ENCODE measurements at places on chromosomes 6 and 20. TPM values are rescaled to one million over a fixed set of nuclear protein-coding genes. Genes with fewer than 3 reads are reported as not detected.

Gene TRDN
- not detected for total RNA-seq

Gene ESR1
- not detected for total RNA-seq

Gene SSTR4
- 0.86 TPM for total RNA-seq

Gene HRH3
- total RNA-seq = not detected

Gene MAVS
- total RNA-seq = 18.4 TPM

Gene C20orf141
- 0.49 TPM for total RNA-seq

Gene GABRR1
- not detected for total RNA-seq

Gene MYMX
- total RNA-seq = not detected

Gene MEI4
- total RNA-seq = not detected

Gene SLC13A3
- 0.02 TPM for total RNA-seq

Gene CLPSL2
- total RNA-seq = 0.53 TPM

Gene FAM162B
- not detected for total RNA-seq

Gene CNR1
- 2.4 TPM for total RNA-seq

Gene IL17A
- not detected for total RNA-seq

Gene NRN1
- 0.74 TPM for total RNA-seq

Gene PNLDC1
- total RNA-seq = 0.05 TPM

Gene QKI
- 69.3 TPM for total RNA-seq

Gene CDK19
- 5.6 TPM for total RNA-seq

Gene LST1
- total RNA-seq = 0.17 TPM

Gene DYNLT2
- total RNA-seq = 0.49 TPM

Gene HMGCLL1
- 0.06 TPM for total RNA-seq

Gene SLC17A4
- total RNA-seq = not detected

Gene STMND1
- not detected for total RNA-seq

Gene TMC2
- total RNA-seq = not detected

Gene CALHM4
- not detected for total RNA-seq
